ENCODE measurements at places on chromosomes 4 and X.

DNA sequence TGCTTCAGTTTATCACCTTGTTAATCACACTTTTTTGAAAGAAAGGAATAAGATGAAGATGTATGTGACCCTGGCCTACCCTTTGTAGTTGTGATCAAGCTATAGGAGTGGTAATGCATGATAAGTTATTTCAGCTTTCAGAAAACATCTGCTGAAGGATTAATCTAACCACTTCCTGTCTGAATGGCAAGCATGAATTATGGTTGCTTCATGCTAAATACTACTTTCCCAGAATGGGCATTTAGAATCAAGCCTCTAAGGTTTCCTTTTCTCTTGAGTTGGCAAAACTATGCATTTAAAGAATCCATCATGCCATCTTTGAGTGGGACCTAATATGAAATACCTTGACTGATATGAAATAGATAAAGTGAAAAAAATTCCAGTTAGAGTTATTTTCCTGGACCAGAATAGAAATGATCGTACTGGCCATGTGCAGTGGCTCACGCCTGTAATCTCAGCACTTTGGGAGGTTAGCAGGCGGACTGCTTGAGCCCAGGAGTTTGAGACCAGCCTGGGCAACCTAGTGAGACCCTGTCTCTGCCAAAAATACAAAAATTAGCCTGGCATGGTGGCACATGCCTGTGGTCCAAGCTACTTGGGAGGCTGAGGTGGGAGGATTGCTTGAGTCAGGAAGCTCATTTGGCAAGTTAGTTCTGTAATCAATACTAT lies 59.1 kb downstream of the ANXA3 start:
- no peak for DNase-seq

- peak; percentile 13 for DNase-seq
Measured at GRCh38 chrX:153460826-153461225, 9.6 kb downstream of the HAUS7 start.

DNA sequence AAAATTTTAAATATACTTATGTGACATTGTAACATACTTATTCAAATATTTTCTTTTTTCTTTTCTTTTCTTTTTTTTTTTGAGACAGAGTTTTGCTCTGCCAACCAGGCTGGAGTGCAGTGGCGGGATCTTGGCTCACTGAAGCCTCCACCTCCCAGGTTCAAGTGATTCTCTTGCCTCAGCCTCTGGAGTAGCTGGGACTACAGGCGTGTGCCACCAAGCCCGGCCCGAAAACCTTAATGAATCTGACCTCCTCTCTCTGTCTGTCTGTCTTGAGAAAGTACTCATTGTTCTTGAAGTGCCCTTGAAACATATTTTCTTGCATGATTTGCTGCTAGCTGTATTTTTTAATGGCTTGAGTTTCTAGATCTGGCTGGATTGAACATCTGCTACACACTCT lies 136.8 kb downstream of the ANAPC4 start:
- no peak for DNase-seq

DNA sequence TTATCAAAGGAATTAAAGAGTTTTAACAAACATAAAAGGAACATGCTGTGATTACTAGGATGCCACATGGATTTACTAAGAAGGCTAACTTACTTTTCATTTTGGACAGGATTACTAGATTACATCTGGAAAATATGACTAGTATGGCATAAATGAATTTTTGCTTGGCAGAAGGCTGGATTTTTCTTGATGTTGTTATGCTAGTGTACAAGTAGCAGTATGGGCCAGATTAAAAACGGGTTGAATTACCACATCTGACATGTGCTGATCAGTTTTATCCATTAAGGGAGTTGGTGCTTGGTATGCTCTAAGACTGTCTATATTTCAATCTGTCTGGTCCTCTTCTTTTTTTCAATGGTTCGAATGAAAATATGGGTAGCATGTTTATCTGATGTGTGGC lies 70.5 kb downstream of the JADE1 start:
- DNase-seq: no peak

- no peak for DNase-seq
Measured at GRCh38 chr4:52694936-52695335, 35.8 kb upstream of the USP46 start.

DNA sequence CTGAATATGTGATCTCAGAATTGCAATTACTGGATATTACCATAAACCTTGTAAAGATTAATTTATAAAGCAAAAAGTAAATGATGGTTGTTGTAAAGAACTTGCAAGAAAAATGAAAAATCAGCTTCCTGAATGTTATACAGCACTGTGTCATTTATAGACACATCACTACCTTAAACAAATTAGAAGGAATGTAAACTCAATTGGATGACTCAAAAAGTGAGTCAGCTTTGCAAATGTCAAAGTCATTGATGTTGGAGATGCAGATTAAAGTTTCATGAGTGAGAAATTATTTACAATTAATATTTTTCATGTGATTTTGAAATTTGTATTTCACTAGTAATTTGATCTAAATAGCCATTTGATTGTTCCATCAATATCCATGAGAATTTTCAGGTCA lies 193.2 kb downstream of the RAPGEF2 start:
- DNase-seq: no peak

DNA sequence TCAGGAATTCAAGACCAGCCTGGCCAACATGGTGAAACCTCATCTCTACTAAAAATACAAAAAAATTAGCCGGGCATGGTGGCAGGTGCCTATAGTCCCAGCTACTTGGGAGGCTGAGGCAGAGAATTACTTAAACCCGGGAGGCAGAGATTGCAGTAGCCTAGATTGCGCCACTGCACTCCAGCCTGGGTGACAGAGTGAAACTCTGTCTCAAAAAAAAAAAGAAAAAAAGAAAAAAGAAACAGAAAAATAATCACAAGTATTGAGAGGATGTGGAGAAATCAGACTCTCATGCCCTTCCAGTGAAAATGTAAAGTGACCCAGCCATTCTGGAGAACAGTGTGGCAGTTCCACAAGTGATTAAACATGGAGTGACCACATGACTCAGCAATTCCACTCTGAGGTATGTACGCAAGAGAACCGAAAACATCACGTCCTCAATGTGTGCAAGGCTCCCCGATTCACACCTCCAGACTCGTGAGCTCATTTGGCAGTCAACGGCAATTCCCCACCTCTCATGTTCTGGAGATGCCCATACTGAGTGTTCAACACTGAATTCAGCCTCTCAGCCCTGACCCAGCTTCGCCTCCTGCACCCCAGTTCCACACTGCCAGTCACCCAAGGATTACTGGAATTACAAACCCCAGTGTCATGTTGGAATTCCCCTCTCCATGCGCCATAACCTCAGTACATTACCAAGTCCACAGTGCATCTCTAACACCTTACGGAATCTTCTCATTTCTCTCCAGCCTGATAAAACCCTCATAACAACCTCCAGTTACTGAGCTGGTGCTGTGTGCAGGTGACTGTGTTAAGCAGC lies 21.1 kb downstream of the ACOX3 start:
- no peak for DNase-seq

DNA sequence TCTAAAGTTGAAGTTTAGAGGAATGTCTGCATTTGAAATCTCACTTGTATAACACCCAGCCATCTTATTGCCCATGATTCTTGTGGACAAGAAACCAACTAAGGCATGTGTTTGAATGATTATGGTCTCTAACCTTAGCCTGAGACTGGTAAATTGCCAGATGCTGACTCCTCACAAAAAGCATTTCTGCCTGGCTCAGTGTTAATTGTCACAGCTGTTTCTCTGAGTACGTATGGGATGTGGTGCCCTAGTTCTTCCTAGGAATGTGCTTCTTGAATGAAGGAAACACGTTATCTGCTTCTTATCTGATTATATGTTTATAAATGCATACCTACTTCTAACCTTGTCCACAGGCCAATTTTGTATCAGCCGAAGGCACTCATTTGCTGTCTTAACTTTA lies 63.1 kb upstream of the NDP start:
- DNase-seq: no peak

DNA sequence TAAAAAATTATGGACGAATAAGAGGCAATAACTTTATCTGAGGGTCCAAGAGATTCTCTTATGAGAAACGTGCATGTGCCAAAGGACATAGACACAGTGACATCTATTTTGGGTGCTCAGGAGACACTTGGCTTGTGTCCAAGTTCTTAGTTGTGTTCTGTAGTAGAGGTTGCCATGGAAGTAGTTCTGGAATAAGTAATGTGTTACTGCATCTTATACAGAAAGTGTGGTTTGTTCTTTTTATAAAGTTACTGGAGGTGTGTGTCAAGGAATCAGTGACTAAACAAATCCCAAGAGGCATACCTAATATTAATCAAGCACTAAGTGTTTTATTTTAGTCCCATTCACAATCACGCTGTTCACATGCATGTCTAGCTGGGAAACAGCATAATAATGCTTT lies 305.7 kb downstream of the ARHGAP24 start:
- no peak for DNase-seq

DNA sequence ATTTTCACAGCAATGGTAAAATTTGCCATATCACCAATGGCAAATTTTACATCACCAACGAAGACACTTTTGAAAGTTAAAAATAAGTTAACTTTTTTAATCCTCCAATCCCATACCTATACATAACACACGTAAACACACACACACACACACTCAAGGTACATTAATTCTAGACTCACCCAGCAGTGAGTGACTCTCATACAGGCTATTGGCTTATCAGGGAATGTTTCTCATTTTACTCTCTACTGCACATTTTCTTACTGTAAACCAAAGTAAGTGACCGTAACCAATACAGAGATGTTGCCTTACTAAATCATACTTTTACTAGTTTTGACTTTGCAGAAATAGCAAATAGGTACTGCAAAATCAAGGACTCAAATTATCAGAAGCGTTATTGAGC lies 2.3 kb downstream of the VEGFC start:
- DNase-seq: no peak

GRCh38 chr4:87239821-87240220 lies 19.4 kb upstream of the KLHL8 start:
- DNase-seq: no peak

DNA sequence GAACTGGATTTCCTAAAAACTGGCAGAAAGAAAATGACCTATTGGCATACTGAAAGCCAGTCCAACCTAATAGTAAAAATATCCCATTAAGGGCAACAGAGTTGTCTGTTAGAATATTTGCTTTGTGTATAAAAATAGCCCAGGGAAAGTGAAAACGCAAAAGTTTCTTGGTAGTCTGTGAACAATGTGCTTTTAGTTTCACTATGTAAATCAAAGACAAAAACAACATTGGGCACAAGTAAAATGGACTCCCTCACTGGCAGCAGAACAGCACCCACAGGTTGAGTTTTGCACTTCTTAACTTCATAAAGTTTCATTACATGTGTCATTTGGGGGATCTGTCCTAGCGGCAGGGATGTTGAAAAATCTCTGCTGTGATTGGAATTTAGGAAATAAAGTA lies 4.3 kb upstream of the FGG start:
- no peak for DNase-seq

- DNase-seq: no peak
Measured at GRCh38 chr4:152258804-152259708, 276.8 kb downstream of the FBXW7 start.

DNA sequence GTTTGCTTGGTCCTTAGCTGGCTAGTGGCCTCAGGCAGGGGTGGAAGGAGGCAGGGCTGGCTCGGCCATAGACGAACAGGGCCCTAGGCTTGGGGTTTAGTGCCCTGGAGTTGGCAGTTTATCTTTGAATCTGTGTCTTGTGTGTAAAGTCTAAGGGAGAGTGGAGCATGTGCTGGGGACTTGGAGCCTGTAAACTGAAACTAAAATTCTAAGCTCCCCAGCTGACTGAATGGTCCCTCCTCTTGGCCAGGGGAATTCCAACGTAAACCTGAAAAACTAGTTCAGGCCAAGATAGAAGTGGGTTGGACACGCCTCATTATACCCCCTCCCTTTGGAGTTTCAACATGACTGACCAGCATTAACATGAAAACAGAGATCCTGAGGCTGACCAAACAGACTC lies 46.1 kb upstream of the GPR78 start:
- DNase-seq: no peak

DNA sequence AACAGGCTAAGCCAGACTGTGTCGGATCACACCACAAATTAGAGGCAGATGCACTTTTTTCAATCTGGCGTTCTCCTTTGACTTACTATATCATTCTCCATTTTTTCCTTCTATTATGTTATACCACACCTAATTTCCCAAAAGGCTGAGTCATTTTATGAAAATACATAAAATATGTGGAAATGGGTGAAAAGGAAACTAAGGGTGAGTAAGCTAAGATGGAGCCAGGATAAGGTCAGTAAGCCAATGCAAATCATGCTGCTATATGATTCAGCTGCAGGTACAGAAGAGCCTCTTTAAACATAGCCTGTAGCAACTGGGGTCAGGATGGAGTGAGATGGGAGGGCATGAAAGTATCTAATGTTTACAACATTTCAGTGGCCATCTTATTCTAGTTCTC lies 94.0 kb upstream of the TEX13A start:
- no peak for DNase-seq

All from substantia nigra (tissue), 51 donors.